G401 (cell line): ENCODE measurements at places on chromosomes 6 and 20.

DNA sequence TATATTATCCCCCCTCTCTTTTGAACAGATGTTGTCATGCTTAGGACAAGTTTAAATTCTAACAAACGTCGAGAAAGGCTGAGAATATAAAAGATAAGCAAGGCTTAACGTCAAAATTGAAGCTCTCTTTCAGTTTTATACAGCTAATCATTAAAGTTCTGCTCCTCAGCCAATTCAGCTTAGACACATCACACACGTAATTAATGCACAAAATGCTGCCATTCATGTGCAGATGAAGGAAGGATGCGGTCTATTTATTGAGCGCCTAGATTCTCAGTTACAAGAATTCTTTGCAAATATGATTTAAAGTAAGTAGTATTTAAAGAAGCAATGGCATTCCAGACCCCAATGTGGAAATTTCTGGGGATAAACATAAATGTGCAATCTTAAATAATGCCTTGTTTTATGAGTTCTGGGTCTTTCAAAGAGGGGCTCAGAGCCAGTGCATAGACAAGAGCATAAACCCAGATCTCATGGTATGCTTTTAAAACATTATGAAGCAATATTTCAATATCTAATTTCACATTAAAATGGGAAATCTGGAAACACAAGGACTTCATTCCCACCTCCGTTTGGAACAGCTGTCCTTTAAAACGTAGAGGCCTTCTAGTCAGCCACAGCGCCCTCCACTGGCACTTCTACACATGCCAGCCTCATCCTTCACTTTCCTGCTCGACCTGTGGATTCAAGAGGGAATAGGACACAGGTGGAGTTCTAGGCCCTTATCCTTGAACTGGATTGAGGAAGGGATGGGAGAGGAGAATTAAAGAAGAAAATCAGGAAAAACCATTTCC is 85.8 kb downstream of the LYRM4 start:
- DNase-seq = no peak

DNA sequence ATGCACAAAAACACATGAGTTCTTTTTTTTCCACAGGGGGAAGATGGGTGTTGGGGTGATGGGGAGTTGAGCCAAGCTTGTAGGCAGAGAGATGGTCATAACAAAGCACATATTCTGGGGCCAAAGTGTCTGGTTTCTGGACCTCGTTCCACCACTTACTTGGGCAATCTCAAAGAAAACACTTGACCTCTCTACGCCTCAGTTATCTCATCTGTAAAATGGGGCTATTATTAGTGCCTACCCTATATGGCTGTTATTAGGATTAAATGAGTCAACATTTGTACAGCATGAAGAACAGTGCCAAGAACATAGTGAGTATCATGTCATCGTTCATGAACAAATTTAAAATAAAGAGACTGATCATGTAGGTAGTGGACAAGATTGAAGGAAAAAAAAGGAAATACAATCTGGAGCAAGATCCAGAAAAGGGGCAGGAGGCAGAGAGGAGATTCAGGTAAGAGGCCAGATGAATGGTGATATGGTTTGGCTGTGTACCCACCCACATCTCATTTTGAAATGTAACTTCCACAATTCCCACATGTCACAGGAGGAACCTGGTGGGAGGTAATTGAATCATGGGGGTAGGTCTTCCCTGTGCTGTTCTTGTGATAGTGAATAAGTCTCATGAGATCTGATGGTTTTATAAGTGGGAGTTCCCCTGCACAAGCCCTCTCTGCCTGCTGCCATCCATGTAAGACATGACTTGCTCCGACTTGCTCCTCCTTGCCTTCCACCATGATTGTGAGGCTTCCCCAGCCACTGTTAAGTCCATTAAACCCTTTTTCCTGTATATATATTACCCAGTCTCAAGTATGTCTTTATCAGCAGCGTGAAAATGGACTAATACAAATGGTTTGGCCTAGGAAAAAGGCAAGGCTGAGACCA is 14.2 kb downstream of the EEF1E1 start:
- no peak for DNase-seq

DNA sequence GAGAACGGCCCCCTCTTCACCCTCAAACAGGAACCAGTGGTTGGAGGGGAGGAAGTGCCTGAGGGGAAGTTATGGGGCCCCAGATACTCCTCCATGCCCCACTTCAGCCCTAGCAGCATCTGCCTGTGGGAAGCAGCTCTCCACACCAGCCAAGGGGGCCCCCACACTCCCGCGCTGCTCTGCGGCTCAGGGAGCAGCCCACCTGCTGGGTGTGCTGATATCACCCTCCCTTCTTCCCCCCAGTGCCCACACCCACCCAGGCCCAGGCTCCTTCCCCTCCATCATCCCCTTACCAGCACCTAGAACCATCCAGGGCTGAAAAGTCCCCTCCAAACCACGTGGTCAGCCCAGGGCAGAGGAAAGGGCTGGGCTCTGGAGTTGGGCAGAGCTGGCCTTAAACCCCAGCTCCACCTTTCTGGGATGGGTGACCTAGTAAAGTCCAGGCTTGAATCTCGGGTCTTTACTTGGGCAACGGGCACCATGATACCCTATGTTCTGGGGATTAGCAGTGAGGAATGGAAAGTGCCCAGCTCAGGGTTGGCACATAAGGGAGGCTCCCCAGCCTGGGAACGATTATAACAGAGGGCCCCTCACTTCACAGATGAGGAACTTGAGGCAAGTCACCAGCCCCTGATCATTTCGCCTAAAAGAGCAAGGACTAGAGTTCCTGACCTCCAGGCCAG is 663 bp downstream of the LST1 start:
- no peak for DNase-seq

- no peak for DNase-seq
These were observed 1.8 kb downstream of the ZNF831 start for GRCh38 chr20:59165396-59165795.

- no peak for DNase-seq
These were observed 240.8 kb downstream of the ARHGAP18 start for GRCh38 chr6:129469070-129469662.

- DNase-seq = no peak
These were observed 35.5 kb downstream of the HLA-F start for GRCh38 chr6:29758761-29759160.

- DNase-seq = no peak
These were observed 297.3 kb upstream of the KCNQ5 start for GRCh38 chr6:72324591-72324990.
